Suprapubic skin (tissue), 4 donors: ENCODE measurements at places on chromosomes 3 and 15.

DNA sequence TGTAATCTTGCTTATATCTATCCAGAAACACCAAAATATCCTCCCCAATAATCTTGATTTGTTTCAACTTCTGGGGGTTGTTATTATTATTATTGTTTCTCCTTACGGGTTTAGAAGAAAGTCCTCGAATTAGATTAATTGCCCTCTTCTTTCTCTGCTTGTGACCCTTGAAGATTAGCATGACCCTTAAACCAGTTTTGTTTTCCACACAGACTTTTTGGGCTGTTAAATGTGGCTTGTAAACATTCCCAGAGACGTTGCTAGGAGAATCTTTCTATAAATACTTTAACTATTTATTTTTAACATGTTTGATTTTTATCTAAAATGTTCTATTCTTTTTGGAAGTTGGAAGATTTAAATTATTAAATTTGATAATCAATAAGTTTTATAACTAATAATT lies 4.3 kb upstream of the SUCNR1 start:
- DNase-seq: no peak

- no peak for DNase-seq
Measured at GRCh38 chr15:62994975-62995681, 47.4 kb upstream of the TPM1 start.

DNA sequence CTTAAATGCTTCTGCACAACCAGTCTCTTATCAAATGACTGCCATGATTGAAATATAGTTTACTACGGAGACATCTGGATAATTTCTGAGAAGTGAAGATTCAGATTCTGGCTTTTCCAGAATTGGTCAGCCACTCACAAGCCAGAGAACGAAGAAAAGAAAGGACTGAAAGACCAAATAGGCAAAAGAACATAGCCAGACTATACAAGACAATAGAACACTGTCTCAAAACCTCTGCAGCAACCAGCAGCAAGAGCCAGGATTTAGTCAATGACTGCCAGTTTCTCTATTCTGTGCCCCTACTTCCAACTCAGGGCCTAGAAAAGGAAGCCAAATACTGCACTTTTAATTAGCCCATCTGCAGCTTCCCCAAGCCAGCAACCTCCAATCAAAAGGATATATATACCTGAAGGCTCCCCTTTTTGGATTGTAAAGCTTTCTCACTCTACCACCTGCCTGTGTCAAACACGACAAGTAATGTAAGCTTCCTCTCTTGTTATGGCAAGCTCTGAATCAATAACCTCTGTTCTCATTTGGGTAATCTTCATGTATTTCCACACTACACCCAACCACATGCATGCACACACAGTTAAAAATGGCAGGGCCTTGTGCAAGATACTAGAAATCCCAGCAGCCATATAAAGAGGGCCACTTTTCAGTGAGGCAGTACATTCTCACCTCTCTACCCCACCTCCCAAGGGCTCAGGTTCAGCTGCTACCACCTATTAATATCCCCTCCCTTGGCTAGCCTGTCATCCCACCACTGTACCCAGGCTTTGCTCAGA lies 97.1 kb downstream of the ERC2 start:
- no peak for DNase-seq

GRCh38 chr15:90072978-90073640 lies 29.2 kb downstream of the IDH2 start:
- no peak for DNase-seq

GRCh38 chr3:127817406-127817841 lies 4.9 kb downstream of the MGLL start:
- DNase-seq: no peak

DNA sequence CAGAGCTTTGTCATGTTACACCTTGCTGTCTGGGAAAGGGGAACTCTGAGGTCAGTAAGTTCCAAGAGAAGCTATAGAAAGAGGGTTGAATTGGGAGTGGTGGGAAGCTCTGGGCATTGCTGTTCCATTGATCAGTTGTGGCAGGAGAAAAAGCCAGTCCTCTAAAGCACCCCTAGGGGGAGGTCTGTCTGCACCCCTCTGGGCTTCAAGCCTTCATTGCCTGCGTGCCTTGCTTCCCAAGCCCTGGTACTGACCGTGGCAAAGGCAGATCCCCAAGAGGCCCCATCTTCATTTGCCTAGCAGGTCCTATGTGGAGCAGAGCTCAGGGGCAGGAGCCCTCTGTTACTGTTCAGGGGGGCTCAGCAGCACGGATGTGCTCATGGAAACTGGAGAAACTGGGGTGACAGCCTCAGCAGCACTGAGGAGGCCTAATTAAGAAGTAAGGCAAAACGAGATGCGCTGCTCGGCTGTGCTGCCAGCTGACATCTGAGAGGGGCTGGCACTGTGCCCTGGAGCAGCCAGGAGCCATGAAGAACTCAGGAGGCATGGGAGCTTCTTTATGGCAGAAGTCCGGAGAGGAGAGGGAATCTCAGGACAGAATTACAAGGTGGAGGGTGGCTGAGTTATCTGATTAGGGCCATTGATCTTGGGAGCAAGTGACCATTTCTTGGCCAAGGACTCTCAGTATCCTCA lies 270.9 kb downstream of the RPLP1 start:
- no peak for DNase-seq

DNA sequence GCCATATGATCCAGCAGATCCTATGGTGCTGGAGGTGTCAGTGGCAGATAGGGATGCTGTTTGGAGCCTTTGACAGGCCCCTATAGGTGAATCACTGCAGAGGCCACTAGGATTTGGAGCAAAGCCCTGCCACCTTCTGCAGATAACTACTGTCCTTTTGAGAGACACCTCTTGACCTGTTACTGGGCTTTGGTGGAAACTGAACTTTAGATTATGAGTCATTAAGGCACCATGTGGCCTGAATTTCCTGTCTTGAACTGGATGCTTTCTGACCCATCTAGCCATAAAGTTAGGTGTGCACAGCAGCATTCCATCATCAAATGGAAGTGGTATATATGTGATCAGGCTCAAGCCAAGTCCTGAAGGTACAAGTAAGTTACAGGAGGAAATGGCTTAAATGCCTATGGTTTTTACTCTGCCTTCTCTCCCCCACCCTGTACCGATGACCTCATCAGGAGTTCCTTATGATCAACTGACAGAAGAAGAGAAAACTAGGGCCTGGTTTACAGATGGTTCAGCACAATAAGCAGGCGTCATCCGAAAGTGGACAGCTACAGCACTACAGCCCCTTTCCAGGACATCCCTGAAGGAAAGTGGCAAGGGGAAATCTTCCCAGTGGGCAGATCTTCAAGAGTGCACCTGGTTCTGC lies 565.6 kb upstream of the AGTR1 start:
- DNase-seq: no peak

DNA sequence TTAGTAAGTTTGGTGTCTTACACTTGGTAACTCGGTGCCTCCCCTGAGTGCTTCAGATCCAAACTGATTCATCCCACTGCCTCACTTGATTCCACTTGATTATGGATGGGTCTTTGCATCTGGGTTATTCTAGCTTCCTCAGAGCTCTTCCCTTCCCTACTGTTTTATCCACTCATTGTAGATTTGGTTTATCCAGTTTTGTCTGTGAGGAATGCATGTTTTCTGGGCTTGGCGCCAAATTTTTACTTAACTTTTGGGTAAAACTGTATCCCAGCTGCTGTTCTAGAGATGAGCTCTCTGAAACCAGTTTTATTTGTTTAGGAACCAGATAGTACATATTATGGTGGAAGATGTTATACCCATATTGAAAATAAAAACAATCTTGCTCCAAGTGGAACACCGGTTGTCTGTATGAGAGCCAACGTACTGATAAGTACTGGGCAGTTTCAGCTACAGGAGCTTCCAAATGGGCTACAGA lies 20.9 kb downstream of the RAD54L2 start:
- no peak for DNase-seq

- DNase-seq: no peak
Measured at GRCh38 chr15:80803580-80804525, 24.7 kb downstream of the CEMIP start.

DNA sequence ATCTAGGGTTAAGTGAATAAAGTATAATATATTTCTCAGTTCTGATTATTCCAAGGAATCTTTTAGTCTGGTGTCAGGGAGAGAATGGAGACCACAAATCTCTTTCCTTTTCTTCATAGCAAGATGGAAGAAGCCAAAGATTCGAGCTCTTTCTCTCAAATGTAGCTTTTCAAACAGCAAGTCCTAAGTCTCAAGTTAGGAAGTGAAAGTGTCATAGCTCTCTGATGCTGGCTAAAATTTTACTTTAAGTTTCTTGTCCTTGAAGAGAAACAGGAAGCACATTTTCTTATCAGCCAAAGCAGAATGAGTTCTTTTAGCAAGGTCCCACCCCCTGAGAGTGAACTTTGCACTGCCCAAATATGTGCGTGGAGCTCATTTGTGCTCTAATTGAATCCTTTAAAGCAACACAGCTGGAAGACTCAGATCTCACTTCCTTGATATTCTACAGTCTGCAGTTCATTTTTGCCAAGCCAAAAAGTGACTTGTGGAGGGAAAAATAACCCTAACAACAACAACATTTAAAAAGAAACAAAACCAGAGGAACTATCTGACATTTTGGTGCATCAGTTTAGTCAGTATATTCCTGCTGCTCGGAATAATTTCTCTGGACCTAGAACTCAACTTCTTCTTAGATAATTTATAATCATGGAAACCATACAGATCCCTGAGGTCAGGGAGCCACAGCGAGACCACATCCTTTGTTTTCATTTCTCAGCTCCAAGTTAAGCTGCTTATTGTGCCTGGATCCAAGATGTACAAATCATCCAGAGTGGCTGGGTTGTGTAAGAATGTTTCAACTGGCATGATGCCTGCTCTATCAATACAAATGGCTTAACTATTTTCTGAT lies 238.7 kb upstream of the P2RY1 start:
- no peak for DNase-seq

DNA sequence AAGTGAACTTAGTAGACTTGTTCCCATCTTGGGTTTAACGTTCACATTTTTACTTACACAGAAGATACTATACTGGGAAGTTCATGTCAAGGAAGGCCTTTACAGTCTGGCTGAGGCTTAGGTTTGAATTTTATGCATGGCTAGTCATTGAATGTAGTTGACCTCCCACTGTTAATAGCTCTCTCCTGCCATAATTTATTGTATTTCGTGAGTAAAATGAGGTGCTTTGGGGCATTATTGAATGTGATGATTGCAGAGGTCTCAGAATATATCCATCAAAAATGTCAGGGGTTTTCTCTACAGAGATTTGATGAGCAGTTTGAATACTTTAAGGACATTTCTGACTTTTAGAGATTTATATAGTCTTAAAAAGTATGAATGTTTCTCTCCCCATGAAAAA lies 356.6 kb upstream of the GRM7 start:
- DNase-seq: no peak
